ENCODE measurements at places on chromosomes 3 and 15. TPM values are rescaled to one million over a fixed set of nuclear protein-coding genes. Genes with fewer than 3 reads are reported as not detected.
A peak's percentile ranks its signal among the peaks of the same experiment; 100 is the strongest.

Gene EPHA3
- total RNA-seq, result 2.7 TPM

Gene SNURF
- 80.2 TPM for total RNA-seq

Gene C3orf38
- total RNA-seq, result 15.2 TPM

Gene MEGF11
- total RNA-seq, result not detected

Gene MST1
- total RNA-seq, result 3.2 TPM

Gene ANKRD34C
- total RNA-seq, result 0.24 TPM

Gene FANCD2
- 2.4 TPM for total RNA-seq

Gene CYP8B1
- total RNA-seq, result not detected

DNA sequence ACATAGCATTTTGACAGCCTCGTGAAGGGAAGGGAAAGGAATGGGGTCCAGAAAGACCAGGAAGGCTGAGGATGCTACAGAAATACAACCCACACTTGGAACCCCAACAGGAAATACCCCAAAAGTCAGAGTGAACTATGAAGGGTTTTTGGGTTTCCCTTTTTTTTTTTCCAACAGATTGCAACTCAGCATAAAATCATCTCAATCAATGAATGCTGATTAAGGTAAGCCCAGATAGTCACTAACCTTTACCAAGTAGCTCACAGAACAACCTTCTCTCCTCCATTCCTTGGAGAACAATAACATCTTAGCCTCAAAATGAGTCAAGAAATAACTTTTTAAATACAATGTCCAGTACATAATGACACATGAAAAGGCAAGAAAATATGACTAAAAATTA, 93.7 kb upstream of the OCA2 start:
- H3K27me3 ChIP-seq, result no peaks in the 10 kb centered on the region
- H3K27ac ChIP-seq, result no peak overlapping the region
- no peak for DNase-seq
- peaks cover 85% of the 10 kb centered on the region for H3K36me3 ChIP-seq

DNA sequence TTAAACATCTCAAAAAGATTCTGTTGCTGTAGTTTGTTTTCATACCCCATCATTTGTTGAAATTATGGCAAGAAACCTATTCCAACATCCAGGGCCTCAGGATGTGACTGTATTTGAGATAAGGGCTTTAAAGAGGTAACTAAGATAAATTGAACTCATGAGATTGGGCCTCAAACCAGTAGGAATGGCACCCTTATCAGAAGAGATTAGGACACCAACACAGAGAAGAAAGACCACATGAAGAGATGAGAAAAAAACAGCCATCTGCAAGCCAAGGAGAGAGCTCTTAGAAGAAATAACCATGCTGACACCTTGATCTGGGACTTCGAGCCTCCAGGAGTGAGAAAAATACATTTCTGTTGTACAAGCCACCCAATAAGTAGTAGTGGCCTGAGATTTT, 157.7 kb downstream of the CGGBP1 start:
- no peak overlapping the region for H3K4me3 ChIP-seq
- H3K36me3 ChIP-seq, result no peaks in the 10 kb centered on the region
- no peaks in the 10 kb centered on the region for H3K27me3 ChIP-seq

DNA sequence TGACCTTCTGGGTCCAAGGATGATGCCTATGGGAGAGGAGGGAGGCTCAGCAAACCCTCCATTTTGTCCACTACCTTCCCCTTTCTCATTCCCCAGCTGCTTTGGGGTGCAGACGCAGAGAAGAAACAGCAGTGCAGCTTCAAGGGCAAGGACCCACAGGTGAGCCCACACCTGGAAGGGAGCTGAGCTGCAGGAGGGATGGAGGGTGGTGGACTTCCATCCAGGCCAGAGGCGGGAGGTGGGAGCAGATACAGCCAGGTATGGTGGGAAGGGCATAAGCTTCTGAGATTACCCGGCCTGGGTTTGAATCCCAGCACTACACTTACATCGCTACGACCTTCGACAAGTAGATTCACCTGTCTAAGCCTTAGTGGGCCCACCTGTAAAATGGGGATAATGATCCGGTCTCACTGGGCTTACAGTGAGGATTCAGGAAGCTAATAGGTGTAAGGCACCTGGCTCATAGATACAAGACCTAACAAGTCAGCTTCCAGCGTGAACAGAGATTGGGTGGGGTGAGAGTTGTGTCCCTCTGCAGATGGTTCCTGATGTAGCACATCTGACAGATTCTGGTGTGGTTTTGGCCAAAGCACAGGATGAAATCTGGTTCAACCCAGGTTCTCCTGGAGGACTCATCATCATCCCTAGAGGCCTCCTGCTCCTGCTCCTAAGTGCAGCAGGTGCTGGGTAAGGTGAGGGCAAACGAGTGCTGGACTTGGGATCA, 15.9 kb downstream of the CIB1 start:
- no peak overlapping the region for H3K4me3 ChIP-seq
- H3K4me1 ChIP-seq, result peaks cover 18% of the 10 kb centered on the region
- no peaks in the 10 kb centered on the region for H3K27me3 ChIP-seq
- no peaks in the 10 kb centered on the region for H3K36me3 ChIP-seq
- no peak overlapping the region for H3K27ac ChIP-seq
- no peak for DNase-seq

DNA sequence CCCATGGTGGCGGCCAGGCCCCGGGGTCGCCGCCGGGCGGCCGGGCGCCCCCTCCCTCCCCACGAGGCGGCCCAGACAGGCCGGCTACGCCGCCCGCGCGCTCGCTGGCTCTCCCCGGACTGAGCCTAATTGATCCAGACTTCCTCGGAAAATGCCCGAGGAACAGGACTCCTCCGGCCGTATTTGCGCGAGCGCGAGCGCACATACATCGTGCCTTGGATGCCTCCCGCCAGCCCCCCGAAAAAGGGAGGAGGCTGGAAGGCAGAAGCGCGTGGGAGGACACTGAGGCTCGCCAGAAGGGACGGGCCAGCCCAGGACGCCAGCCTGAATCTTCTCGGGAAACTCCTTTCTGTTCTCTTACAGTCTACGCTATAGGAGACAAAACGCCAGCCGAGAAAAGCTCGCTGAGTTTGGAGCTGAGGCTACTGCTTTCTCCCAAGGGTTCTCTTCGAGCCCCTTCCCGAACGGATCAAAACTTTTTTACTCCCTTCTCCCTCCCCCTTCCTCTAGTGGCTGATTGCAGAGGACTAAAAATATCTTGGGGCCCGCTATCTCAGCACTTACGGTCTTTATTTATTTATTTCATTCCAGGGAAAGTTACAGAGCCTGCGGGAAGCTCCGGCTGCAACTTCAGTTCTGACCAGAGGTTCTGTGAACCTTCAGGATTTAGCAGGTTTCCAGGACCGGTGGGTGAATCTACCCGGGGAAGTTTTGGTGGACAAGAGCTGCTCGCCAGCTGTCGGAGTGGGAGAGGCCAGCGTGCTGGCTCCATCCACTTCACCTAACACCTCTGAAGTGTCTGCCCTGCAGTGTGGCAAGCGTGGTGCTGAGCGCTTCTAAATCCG, at the start of gene PDZRN3:
Gene PDZRN3 (minus strand): TSS at position 121 of the 845 bp plus-strand sequence.
- H3K4me3 ChIP-seq, result peak within 1 kb of the TSS; percentile 61
- DNase-seq, result peak; percentile 75
- no peaks in the 10 kb centered on the region for H3K36me3 ChIP-seq
- peak within 1 kb of the TSS; percentile 75 for H3K27ac ChIP-seq
- H3K27me3 ChIP-seq, result no peaks in the 10 kb centered on the region
- no peaks in the 10 kb centered on the region for H3K4me1 ChIP-seq

DNA sequence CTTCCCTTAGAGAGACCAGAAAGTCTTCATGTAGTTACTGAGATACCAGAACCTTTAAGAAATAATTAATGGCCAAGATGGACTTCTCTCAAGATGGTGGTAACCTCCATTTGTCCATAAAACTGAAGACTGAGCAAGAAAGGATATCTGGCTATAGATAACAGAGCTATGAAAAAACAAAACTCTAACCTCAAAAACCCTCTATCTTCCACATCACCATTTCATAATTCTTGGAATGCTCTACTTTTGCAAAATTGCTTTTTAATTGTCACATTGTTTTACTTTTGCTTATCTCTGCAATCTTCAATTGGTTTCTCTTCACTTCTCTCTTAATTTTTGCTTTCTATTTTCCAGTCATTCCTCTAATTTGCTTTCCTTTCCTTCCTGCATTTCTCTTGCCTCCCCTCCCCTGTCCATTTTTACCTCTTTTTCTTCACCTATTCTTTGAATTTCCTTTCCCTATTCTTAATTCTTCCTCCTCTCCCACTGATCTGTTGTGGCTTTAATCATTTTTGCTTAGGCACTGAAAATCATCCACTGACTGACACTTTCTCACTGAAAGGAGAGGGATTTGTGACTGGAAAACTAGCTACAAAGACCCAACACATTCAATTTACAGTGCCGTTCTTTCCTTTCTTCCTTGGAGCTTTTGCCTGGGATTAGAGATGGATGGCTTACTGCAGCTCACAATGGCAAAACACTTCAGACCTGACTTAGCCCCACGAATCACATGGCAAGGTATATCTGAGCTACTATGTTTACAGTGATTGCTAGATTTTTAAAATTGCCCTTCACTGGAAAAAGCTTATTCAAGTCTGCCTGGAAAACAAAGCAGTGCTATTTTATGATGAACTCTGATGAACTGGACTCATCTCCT, 242.8 kb downstream of the CHST2 start:
- no peaks in the 10 kb centered on the region for H3K27me3 ChIP-seq
- H3K4me3 ChIP-seq, result no peak overlapping the region

- H3K4me3 ChIP-seq, result no peak overlapping the region
- H3K27ac ChIP-seq, result no peak overlapping the region
- no peak for DNase-seq
- H3K4me1 ChIP-seq, result no peaks in the 10 kb centered on the region
Observed at GRCh38 chr3:168620854-168621253, 525.1 kb upstream of the GOLIM4 start.

DNA sequence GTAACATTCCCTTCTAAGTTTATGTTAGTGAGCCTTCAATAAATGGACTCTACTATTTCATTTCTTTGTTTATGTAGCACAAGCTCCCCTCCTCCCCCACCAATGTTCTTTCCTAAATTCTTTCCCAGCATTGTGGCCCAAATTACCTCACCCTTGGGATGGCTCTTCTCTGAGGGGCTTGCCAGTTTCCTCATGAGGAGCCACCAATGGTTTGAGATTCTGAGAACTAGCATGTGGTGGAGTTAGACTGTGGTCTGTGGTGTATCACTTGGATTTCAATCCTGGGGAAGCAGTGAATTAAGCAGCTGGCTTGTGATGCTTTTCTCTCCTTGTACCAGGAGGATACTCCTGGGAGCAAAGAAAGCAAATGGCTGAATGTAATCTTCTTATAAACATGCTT, 50.0 kb upstream of the NPHP3 start:
- no peak overlapping the region for H3K4me3 ChIP-seq
- no peaks in the 10 kb centered on the region for H3K4me1 ChIP-seq
- H3K27me3 ChIP-seq, result peaks cover 7% of the 10 kb centered on the region
- no peaks in the 10 kb centered on the region for H3K36me3 ChIP-seq
- no peak for DNase-seq

GRCh38 chr15:74863239-74864056, 9.7 kb downstream of the SCAMP2 start:
- peaks cover 65% of the 10 kb centered on the region for H3K4me1 ChIP-seq
- no peaks in the 10 kb centered on the region for H3K27me3 ChIP-seq
- no peak overlapping the region for H3K4me3 ChIP-seq
- H3K36me3 ChIP-seq, result peaks cover 13% of the 10 kb centered on the region
- H3K27ac ChIP-seq, result no peak overlapping the region

DNA sequence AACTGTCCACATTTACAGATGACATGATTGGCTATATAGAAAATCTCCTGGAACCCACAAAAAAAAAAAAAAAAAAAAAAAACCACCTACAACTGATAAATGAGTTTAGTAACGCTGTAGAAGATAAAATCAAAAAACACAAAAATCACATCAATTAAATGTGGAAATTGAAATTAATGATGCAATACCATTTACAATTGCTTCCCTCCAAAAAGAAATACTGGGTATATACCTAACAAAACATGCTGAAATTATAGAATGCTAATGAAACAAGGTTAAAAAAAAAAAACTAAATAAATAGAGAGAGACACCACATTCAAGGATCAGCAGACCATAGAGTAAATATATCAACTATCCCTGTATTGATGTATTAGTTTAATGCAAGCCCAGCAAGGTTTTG, 215.7 kb downstream of the ULK4 start:
- H3K27ac ChIP-seq, result no peak overlapping the region
- DNase-seq, result no peak
- no peaks in the 10 kb centered on the region for H3K4me1 ChIP-seq
- no peak overlapping the region for H3K4me3 ChIP-seq

GRCh38 chr3:17050071-17050470, 165.3 kb downstream of the PLCL2 start:
- DNase-seq, result no peak
- peaks cover 17% of the 10 kb centered on the region for H3K36me3 ChIP-seq
- no peaks in the 10 kb centered on the region for H3K27me3 ChIP-seq
- H3K4me3 ChIP-seq, result no peak overlapping the region

GRCh38 chr3:141524988-141525387, 38.2 kb downstream of the RASA2 start:
- H3K4me1 ChIP-seq, result peaks cover 6% of the 10 kb centered on the region
- H3K27me3 ChIP-seq, result no peaks in the 10 kb centered on the region
- no peak overlapping the region for H3K27ac ChIP-seq
- H3K36me3 ChIP-seq, result peaks cover 21% of the 10 kb centered on the region
- H3K4me3 ChIP-seq, result no peak overlapping the region
- DNase-seq, result no peak

- peak overlapping the region; percentile 18 for H3K27ac ChIP-seq
- no peak for DNase-seq
- H3K4me3 ChIP-seq, result no peak overlapping the region
- no peaks in the 10 kb centered on the region for H3K36me3 ChIP-seq
Observed at GRCh38 chr3:177783338-177783737, 586.1 kb upstream of the TBL1XR1 start.

Measured in heart left ventricle (tissue), 16 donors.